ENCODE measurements at places on chromosomes 7 and 10.

DNA sequence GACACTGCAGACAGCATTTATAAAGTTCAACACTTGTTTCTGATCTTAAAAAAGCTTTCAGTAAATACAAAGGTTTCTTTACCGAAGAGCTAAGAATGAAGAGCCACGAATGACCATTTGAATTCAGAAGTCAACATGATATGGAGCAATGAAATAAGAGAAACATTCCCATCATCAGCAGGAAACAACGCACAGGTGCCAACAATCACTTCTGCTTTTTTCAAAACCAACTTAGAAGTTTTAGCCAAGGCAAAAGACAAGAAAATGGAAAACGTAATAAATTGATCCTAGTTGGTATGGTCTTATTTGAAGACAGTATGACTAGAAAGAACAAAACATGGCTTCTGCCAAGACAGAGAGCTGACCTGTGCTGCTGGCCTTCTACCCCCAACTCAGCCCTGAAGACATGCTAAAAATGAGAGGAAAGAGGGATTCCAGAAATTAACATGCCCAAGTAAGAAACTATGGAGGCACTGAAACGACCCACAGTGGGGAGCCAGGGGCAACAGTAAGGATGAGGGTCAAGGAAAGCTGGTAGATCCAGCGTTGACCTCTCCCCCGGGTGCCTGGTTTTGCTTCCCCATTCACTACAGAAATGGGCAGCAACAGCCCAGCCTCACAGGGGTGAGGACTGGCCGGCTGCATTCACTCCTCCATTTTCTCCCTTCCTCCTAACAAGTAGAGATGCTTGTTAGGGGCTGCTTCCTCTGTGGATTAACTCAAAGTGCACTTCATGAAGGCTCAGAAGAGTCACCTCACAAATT lies 30.1 kb downstream of the VPS41 start:
- DNase-seq = no peak

DNA sequence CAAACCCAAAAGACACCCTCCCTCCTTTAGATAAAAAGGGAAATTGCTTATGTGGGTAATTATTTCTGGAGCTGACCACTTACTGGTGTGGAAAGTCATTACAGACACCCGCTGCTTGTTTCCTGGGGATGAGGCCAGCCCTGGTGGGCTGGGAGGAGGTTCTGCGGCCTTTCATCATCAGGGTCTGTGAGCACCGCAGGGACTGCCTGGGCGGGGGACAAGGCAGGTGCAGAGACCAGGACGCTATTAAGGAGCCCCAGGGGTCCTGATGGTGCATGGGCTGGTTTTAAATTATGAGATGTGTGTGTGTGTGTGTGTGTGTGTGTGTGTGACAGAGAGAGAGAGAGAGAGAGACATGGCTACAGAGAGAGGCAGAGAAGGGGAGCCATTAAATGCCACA lies 171.2 kb downstream of the DNAJB6 start:
- DNase-seq = no peak

DNA sequence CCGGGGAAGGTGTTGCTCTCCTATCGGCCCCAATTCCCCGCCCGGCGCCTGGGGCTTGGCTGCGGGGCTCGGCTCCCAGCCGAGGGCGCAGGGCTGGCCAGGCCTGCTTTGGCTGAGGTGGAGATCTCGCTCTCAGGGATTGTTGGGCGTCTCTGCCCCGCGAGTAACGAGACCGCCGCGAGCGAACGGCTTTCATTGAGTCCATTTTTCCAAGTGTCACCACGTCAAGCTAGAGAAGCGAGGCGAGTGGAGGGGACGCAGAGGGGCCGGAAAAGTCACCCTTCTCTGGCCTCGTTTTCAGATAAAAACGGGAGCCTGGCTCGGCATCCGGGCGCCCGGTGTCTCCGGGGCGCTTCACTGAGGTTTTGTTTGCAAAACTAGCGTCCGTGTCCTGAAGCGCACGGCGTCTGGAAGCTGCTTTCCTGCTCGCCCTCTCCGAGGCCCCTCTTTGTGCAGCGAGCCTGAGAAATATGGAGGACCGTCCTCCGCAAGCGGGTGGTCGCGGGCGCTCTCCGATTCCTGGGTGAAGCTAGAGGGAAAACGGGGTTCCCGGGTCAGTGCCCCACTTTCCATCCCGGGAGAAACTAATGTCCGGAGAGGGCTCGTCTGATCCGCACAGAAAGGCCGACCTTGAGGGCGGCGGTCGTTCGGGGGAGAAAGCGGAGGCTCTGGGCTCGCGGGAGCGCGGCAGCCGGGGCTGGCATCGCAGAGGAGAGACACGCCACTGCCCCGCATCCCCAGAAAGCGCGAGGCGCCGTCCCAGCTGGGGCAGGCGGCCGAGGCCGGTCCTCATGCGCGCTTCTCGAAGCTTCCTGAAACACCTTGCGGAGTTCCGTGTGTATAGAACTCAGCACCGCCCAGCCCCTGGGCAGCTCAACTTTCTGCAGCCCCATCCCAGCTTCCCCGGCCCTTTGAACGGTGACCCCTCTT lies 3.5 kb upstream of the EN2 start:
- DNase-seq = no peak

DNA sequence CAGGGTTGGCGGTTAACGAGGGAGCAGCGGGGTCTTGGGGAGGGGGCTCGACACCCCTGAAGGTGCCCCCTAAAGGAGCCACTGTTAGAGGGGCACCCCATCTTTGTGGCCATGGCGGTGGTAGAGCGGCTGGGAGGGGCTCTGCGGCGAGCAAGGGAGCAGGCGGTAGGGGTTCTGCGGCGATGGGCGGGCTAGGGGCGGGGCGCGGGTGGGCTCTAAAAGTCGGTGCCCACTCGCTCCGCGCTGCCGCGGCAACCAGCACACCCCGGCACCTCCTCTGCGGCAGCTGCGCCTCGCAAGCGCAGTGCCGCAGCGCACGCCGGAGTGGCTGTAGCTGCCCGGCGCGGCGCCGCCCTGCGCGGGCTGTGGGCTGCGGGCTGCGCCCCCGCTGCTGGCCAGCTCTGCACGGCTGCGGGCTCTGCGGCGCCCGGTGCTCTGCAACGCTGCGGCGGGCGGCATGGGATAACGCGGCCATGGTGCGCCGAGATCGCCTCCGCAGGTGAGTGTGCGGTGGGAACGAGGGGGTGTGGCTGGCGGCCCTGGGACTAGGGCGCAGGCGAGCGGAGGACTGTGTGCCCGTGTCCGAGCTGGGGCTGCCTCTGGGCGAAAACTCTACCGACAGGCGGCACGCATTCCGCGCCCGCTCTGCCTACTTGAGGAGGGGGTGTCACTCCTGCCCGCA lies at the start of gene MEST:
TSS of gene MEST (plus strand) at position 245 of the 682 bp plus-strand sequence. CDS start at position 474, 229 bp downstream.
- no peak for DNase-seq

- no peak for DNase-seq
Observed at GRCh38 chr7:41792120-41792519, 89.2 kb upstream of the INHBA start.

- no peak for DNase-seq
Observed at GRCh38 chr10:102628451-102628911, 15.8 kb upstream of the TRIM8 start.

GRCh38 chr7:130912082-130912861 lies 178.3 kb upstream of the KLF14 start:
- no peak for DNase-seq

- DNase-seq = no peak
Observed at GRCh38 chr7:131741446-131741845, 185.0 kb upstream of the PODXL start.

- no peak for DNase-seq
Observed at GRCh38 chr10:113095419-113096127, 145.5 kb downstream of the TCF7L2 start.

- no peak for DNase-seq
Observed at GRCh38 chr7:36651404-36651803, 72.9 kb downstream of the AOAH start.

DNA sequence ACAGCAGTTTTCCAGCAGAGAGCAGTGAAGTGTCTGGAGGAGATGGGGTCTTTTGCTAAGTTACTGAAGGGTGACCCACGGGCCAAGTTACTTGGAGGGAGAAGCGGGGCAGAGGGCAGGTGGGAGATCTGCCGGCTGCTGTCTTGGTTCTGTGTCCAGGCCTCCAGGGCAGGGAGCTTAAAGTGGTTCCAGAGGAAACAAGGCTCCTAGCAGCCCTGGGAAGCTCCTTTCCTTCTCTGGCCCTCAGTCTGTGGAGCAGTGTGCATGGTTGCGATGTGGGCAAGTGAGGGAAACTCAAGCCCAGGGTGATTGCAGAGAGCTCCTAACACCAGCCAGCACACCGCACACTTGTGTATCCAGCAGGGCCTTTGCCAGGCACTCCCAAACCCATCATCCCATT lies 6.3 kb downstream of the GHRHR start:
- no peak for DNase-seq

- no peak for DNase-seq
Observed at GRCh38 chr10:44519361-44519760, 134.5 kb upstream of the CXCL12 start.

GRCh38 chr7:3141326-3141725 lies 97.7 kb upstream of the CARD11 start:
- DNase-seq = no peak

- no peak for DNase-seq
Observed at GRCh38 chr10:73889014-73889413, 14.7 kb upstream of the CAMK2G start.

DNA sequence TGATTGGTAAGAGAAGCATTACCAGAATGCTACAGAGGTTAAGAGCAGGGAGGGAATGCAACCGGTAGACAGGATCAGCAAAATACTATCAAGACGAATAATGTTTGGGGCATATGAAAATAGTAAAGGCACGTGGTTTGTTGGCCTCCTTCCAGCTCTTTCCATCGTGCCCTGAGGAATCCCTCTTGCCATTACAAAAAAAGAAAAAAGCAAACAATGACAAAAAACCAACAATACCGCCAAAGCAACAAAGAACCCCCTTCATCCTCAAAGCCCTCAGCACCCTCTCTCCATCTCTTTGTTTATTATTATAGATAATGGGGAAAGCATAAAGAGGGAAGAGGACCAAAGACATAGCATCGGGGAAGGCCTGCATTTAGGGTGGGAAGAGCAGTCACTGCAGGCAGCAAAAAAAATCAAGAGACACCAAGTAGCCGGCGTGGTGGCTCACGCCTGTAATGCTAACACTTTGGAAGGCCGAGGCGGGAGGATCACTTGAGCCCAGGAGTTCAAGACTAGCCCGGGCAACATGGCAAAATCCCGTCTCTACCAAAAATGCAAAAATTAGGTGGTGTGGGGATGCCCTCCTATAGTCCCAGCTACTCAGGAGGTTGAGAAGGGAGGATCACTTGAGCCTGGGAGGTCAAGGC lies 78.0 kb downstream of the HIP1 start:
- DNase-seq = no peak

DNA sequence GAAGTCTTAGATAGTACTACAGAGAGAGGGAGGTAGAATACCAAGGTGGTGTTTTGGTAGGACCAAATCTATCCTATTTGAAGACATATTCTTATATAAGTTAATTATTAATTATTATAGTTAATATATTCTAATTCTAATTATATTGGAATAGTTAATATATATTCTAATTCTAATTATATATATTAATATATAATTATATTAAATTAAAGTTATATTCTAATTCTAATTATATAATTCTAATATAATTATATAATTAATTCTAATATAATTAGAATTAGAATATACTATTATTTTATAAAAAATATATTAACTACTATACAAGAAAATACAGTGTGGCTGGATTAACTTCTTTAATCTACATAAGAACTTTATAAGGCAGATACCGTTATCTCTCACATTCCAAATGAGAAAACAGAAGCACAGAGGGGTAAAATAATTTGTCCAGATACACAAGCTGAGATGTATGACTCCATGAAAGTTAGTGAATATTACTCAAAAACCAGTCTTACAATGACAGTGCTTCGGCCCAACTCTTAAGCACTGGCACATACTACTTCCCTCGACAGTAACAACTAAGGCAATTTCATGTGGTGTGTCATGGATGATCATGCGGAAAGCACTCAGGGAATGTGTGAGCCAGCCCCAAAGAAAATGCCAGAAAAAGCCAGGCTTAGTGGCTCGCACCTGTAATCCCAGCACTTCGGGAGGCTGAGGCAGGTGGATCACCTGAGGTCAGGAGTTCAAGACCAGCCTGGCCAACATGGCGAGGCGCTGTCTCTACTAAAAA lies 42.6 kb downstream of the TYW1B start:
- DNase-seq = no peak

DNA sequence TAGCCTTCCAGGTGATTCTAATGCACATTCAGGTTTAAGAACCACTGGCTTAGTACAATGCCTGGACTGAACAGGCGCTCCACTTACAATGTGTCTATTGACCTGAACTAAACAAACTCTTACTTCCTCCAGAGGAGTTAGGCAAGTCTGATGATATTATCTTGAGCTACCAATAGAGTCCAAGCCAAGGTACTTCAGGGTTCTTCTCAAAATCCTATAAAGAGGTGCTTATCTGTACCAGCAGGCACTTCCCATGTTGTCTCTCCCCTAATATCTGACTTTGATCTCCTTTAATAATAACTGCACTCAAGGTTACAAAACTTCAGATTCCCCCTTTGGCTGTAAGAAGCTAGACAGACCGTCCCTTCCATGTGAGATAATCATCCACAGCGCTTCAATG lies 157.0 kb upstream of the SVIL start:
- DNase-seq = no peak

- no peak for DNase-seq
Observed at GRCh38 chr10:49335364-49335972, 36.5 kb downstream of the C10orf71 start.

- no peak for DNase-seq
Observed at GRCh38 chr7:41588341-41588740, 114.5 kb downstream of the INHBA start.

GRCh38 chr10:5534880-5535856 lies 10.4 kb downstream of the CALML3 start:
- no peak for DNase-seq

GRCh38 chr7:47890606-47891005 lies 57.7 kb downstream of the PKD1L1 start:
- no peak for DNase-seq

DNA sequence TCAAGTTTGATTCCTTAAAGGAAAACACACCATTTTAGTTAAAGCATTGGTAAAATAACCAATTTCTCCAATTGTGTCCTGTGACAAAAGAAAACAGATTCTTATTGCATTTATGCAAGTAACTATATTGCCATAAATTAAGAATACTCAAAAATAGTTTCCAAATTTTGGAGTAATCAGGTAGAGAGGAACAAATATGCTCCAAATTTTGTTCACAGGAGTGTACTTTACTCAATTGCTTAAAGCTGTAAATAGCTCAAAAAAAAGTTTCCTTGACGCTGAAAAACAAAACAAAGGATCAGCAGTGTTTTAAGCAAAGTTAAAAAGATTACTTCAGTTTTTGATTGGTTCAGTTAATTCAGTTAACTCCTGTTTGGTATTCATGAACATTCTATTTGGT lies 52.2 kb upstream of the INHBA start:
- no peak for DNase-seq

- DNase-seq = no peak
Observed at GRCh38 chr7:14639801-14640200, 262.8 kb downstream of the DGKB start.

All from D721Med (cell line).